CD4-positive, alpha-beta T cell treated with Interferon alpha-2 for 1 hour (primary cell): ENCODE measurements at places on chromosomes 4 and X.

GRCh38 chr4:66633477-66633876 is 911.8 kb downstream of the CENPC start:
- DNase-seq: no peak

- DNase-seq: no peak
Observed at GRCh38 chr4:90198086-90198847, 71.1 kb downstream of the CCSER1 start.

GRCh38 chrX:10728806-10729389 is 108.5 kb upstream of the MID1 start:
- DNase-seq: no peak

DNA sequence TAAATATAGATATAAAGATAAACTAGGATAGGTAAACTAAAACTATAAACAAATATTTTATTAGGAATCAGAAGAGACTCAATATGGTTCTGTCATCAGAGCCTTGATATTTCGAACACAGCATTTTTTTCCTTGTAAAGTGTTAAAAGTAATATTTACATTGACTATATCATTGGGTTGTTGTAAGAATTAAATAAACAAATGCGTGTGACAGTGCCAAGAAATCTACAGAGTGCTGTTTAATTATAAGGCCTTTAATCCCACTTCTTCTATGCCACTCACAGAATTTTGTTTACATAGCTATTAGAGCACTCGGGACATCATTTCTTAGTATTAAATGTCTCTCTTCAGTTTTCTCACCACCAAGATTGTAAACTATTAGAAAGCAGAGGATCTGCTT is 807.4 kb downstream of the FSTL5 start:
- no peak for DNase-seq

GRCh38 chr4:15890246-15890829 is 48.2 kb downstream of the FGFBP1 start:
- no peak for DNase-seq

- no peak for DNase-seq
Observed at GRCh38 chr4:22315628-22316027, 200.2 kb downstream of the ADGRA3 start.

GRCh38 chr4:1234811-1235292 is 14.1 kb downstream of the CTBP1 start:
- DNase-seq: no peak

DNA sequence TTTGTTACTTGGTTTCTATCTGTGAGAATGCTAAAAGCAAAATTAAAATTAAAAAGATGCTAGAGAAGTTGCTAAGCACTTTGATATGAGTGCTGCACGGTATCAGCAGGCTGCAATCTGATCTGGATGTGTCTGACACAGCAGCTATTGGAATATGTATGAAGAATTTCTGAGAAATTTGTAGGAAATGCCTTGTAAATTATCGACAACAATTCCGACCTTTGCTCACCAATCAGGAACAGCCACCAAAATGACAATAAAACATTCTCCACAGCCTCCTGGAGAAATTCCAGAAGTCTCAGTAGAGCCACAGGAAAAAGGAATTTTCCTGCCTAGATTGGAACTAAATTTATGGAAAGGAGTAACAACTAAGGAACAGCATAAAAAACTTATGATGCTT is 82.5 kb downstream of the TIGD2 start:
- DNase-seq: no peak

- DNase-seq: no peak
Observed at GRCh38 chr4:145485120-145485519, 3.5 kb downstream of the SMAD1 start.

- no peak for DNase-seq
Observed at GRCh38 chr4:26056406-26056805, 142.4 kb downstream of the SMIM20 start.

- no peak for DNase-seq
Observed at GRCh38 chrX:34470507-34470906, 186.6 kb downstream of the TMEM47 start.

- no peak for DNase-seq
Observed at GRCh38 chrX:36087366-36087765, 167.8 kb downstream of the CFAP47 start.

GRCh38 chr4:112882286-112882685 is 167.2 kb upstream of the ANK2 start:
- no peak for DNase-seq

- DNase-seq: no peak
Observed at GRCh38 chr4:53575552-53575951, 15.7 kb downstream of the LNX1 start.

- DNase-seq: no peak
Observed at GRCh38 chr4:148998719-148999118, 556.5 kb upstream of the NR3C2 start.

DNA sequence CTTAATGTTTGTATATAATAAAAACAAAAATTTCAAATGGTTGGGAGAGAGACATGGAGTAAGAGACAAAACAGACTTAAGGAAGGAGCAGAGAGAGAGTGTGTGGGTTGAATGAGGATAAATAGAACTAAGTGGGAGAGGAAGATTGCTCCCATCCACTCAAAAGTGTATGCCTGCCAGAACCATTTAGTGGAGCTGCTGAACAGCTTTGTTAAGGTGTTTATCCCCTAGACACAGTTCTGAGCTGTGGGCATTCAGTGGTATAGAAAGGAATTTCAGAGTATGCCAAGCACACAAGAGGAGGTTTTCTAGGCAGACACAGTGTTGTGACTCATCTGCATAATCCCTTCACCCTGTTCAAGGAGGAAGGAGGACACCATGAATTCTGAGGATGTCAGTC is 508.6 kb upstream of the EPHA5 start:
- no peak for DNase-seq

- DNase-seq: no peak
Observed at GRCh38 chrX:40422021-40422420, 158.7 kb upstream of the ATP6AP2 start.

GRCh38 chr4:83067058-83067639 is 32.2 kb downstream of the COPS4 start:
- no peak for DNase-seq

DNA sequence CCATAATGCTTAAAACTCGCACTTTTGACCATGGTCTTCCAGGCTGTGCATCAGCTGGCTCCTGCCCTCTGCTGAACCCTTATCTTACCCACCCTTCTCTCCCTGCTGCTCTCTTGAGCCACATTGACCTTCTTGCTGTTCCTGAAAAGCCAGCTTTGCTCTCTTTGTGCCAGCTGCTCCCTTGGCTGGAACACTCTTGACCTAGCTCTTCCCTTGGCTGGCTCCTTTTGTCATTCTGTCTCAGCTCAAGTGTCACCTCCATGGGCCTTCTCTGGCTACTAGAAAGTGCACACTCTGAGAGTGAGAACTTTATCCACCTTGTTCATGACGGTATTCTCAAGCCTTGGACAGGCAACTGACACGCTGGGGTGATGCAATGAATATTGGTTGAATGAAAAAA is 112.1 kb downstream of the MGST2 start:
- no peak for DNase-seq

GRCh38 chrX:120677004-120677652 is 47.3 kb upstream of the C1GALT1C1 start:
- DNase-seq: no peak

DNA sequence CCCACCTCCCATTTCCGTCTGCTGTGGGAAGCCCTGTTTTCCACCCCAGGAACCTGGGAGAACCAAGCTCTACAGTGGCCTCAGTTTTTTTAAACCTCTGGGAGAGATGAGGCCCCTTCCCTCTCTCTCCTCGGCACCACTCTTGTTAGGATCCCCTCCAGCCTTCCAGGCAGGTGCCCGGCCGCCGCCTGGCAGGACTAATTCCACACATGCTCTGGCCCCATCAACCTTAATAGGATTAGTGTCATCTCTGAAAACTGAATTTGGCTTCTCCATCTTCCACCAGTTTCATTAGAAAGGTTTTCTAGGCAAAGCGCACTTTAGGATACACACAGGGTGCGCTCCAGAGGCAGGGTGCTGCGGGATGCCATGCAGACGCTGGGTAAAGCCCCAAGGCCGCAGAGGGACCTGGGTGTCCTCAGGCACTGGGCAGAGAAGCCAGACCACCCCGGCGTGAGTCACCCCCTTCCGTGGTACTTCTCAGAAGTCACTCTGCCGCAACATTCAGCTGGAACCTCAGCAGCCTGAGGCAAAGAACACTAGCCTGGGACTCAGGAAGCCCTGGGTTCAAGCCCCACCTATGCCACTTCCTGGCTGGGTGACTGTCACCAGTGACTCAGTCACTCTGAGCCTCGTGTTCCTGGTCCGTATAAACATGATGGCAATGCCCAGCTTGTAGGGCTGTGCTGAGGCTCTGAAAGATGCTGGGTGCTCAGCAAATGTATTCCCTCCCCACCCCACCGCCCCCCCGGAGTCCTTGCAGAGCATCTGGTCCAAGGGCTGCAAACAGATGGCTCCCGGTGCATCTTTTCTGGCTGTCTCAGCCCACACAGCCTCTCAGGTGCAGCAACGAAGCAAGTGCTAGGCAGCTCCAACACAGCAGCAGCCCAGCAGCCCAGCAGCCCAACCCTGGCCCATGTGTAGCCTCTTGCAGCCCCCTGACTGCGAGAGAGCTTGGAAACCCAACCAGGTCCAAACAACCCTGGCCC is 29.1 kb downstream of the PPP2R2C start:
- DNase-seq: peak; percentile 19

GRCh38 chr4:153449338-153449737 is 16.8 kb upstream of the TMEM131L start:
- no peak for DNase-seq

- no peak for DNase-seq
Observed at GRCh38 chrX:27860337-27860736, 52.5 kb downstream of the MAGEB10 start.

GRCh38 chr4:12487000-12487399 is 997.1 kb downstream of the RAB28 start:
- no peak for DNase-seq

GRCh38 chrX:72020788-72021187 is 110.1 kb downstream of the NHSL2 start:
- DNase-seq: peak; percentile 50

- no peak for DNase-seq
Observed at GRCh38 chr4:185773419-185773818, 38.6 kb downstream of the SORBS2 start.

DNA sequence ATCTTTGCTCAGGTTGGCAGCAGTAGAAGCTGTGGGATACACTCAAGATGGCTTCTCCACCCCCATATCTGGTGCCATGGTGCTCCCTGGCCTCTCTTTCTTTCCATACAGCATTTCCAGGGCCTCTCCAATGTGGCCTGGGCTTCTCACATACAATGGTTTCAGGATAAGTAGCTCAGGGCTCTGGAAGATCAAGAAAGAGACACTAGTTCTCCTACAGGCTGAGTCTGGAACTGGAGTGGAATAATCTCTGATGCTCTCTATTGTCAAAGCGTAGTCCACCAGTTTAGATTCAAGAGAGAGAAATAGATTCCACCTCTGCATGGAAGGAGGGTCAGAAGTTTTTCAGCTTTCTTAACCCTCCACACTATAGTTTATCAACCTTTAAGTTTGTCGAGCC is 138.2 kb upstream of the AADAT start:
- no peak for DNase-seq

DNA sequence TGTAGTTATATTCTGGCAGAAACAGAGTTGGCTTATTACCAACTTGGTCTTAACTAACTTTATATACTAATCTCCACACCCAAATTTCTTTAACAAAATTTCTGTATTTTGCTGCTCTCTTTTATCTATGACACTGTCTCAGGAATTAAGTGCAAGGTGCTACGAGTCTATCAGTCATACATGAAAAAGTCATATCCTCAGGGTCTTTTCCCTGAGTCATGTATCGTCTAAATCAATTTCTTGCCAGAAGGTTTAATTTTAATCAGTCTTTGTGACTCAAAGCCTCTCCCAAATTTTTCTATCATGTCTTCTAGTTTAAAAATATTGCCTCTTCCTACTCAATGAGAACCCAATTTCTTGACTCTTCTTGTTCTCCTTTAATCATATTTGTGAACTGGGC is 1803.6 kb upstream of the PCDH7 start:
- DNase-seq: no peak

DNA sequence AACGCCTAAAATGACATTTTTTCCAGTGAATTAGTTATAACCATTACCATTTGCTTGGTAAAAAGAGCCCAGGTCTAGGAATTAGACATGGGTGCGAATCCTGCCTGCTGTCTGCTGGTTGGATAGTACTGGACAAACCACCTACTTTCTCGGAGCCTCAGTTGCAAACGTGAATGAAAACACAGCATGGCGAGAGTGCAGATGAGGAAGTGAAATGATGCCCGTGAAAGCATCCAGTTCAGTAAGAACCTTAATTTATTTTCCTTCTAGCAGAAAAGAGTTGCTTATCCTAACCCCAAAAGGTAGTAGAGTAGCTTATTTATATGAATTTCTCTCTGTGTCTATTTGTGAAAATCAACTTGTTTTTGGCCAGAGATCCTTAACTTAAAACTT is 171.4 kb upstream of the GALNT7 start:
- DNase-seq: no peak

GRCh38 chr4:41258783-41259182 is 2.1 kb downstream of the UCHL1 start:
- DNase-seq: no peak

- no peak for DNase-seq
Observed at GRCh38 chr4:150906987-150907633, 108.0 kb downstream of the LRBA start.

DNA sequence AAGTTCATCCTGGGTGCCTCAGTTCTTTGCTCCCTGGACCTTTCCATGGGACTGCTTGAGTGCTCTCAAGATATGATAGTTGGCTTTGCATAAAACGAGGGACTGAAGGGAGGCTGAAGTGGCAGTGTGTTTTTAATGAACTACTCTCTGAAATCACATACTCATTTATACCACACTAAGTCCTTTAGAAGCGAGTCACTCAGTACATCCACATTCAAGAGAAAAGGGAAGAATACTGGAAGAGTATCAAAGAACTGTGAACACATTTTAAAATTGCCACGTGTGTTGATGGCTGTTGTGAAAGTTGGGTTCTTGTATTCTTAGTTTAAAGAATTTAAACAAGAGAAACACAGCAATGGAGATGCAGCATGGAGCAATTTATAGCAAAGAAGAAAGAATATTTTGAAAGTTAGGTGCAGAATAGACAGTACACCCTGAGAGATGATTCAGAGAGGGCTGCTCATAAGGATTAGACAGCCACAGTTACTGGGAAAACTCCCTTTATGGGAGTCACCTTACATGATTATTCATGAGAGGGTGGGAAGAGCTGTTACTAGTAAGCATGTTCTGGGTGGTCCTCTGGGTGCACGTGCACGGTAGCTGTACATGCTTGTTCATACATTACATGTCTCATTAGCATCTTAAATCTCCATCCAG is 380.7 kb downstream of the ADGRL3 start:
- DNase-seq: no peak

GRCh38 chr4:37770016-37770415 is 56.5 kb upstream of the PGM2 start:
- DNase-seq: no peak

- DNase-seq: peak; percentile 19
Observed at GRCh38 chr4:95181243-95181995, 367.4 kb downstream of the UNC5C start.

GRCh38 chrX:68991691-68992345 is 163.0 kb downstream of the EFNB1 start:
- no peak for DNase-seq

DNA sequence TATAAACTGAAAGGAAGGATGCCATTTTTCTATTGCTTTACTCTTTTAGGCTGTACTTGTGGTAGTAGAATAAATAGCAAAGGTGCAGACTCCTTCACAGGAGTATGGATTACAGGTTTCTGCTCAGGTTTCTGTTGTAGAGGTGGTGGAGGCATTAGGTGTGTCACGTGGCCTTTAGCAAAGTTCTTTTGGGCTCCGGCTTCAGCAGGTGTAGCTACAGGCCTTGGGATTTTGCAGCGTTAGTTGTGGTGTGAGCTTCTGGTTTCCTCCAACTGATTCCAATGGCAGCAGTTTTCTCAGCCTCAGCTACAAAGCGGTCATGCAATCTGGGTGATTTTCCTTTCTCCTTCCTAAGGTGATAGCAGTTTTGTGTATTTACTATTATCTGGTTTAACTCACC is 255.8 kb upstream of the GK2 start:
- no peak for DNase-seq
